Uterus (tissue), 4 donors: ENCODE measurements at places on chromosomes 3 and 15. TPM values are rescaled to one million over a fixed set of nuclear protein-coding genes. Genes with fewer than 3 reads are reported as not detected.

Gene DNAJA4
- 16.8 TPM for total RNA-seq

Gene INSYN1
- total RNA-seq, result 11.2 TPM

Gene MYL3
- 6.0 TPM for total RNA-seq

DNA sequence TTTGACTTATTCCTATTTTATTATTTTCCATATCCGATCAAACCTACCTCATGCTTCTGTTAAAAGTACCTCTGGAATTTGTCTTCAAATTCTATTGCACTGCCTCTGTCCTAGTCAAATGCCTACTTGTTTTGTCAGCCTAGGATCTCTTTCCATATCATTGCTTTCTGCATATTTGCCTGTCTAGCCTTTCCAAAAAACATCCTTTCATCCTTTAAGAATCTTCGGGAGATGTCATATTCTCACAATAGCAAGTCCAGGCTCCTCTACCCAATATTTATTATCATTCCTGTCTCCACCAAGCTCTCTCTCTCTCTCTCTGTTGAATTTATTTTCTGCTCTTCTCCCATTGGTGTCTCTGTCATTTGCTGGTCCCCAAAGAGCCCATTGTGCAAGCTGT is 80.1 kb downstream of the LRRC28 start:
- no peak for DNase-seq

DNA sequence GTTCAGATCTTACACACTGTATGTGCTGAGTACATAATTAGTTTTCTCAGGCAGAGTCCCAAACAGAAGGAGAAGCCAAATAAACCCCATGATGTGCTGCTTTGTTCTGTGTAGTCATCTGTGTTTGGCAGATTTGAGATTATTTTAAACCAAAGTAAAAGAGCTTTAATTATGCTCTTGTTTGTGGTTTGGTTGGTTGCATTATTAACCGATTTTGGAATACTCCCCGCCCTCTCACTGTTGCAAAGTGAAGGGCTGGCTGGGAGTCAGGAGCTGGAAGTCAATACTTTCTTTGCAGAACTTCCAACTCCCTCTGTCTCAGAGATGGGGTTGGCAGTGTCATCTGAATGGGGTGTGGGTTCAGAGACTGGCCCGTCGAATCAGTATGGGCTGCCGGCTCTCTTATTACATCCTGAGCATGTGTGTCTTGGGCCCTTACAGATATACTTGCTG is 34.4 kb downstream of the SLCO3A1 start:
- DNase-seq, result no peak

- DNase-seq, result no peak
Measured at GRCh38 chr15:52115598-52116427, 3.2 kb upstream of the BCL2L10 start.

DNA sequence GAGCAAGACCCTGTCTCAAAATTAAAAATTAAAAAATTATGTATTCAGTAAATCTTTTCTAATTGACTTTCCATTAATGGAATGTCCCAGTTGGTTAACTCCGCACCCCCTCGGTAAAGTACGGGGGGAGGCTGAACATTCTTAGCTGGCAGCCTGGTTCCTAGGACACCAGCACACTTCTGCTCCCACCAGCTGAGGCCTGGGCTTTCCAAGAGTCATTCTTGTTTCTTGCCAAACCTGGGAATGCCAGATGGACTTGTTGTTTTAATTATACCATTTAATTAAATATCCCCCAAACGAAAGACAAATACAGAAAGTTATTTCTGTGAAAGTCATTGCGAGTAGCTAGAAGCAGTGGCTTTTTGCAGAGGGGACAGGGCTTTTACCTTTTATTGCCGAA is 179.4 kb downstream of the VGLL4 start:
- DNase-seq, result no peak

DNA sequence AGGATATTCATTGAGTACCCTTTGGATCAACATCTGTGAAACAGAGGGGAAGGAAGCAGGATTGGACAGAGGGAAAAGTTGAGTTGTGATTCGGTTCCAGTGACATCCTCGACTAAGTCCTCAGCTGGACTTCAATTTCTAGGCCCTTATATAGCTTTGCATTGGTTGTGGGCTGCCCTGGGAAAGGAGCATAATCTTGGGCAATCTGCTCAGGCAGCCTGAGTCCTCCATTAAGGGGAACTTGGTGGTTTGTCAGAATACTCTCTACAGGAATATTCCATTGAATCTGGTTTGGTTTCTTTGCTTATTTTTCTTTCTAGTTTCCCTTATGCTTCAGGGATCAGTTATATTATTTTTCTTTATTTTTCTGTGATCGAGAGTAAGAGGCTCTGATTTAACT is 94.1 kb downstream of the TCF12 start:
- no peak for DNase-seq

GRCh38 chr3:161443921-161444693 is 52.5 kb upstream of the OTOL1 start:
- no peak for DNase-seq

- DNase-seq, result no peak
Measured at GRCh38 chr15:77168616-77169015, 97.7 kb upstream of the TSPAN3 start.

DNA sequence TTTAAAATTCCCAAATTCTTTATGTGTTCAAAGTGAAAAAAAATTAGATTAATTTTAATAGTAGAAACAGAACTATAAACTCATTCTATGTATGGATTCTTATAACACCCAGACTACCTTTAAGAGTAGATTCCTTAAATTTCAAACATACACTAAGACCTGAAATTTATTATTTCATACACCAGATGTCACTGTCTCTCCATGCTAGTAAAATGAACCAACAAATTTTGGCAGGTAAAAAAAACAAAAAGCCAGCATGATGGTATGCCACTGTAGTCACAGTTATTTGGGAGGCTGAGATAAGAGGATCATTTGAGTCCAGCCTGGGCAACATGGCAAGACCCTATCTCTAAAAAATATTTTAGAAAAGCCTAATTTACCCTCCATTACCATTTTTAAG is 461.3 kb upstream of the NAALADL2 start:
- DNase-seq, result no peak

GRCh38 chr3:42743204-42743995 is 29.7 kb downstream of the CCDC13 start:
- no peak for DNase-seq

GRCh38 chr3:123552768-123553167 is 32.1 kb downstream of the HACD2 start:
- no peak for DNase-seq
